CD4-positive, alpha-beta memory T cell (primary cell): ENCODE measurements at places on chromosomes 12 and 14.

- no peak for DNase-seq
Measured at GRCh38 chr14:60183741-60184140, 18.5 kb upstream of the DHRS7 start.

GRCh38 chr14:105537580-105538474 is 11.4 kb downstream of the TMEM121 start:
- peak; percentile 58 for DNase-seq

DNA sequence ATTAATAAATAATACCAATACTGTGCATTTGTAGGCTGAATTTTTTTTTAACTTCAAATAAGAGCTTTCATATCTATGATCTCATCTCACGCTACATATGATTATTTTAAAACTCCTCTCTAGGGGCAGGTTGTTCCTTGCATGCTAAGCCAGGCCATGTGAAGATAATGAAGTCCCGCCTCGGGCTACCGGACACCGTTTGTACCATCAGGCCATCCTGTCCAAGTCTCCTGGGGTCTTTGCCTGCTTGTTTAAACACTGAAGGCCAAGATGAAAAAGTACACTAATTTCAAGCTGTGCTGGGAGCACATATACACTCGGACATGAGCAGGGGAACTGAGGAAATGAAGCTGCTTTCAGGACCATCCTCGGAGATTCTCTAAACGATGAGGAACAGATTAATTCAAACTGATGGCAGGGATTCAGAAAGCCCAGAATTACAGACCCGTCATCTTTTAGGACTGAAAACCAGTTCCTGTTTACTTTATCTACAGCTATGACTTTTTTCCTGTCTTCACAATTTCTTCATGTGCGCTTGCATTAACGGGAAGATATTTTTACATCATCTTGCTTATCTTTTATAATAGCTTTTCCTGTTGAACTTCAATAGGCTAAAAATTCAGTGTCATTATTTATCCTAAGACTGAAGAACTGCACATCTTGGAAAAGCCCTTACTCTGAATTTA is 6.3 kb upstream of the ABHD12B start:
- DNase-seq, result no peak

DNA sequence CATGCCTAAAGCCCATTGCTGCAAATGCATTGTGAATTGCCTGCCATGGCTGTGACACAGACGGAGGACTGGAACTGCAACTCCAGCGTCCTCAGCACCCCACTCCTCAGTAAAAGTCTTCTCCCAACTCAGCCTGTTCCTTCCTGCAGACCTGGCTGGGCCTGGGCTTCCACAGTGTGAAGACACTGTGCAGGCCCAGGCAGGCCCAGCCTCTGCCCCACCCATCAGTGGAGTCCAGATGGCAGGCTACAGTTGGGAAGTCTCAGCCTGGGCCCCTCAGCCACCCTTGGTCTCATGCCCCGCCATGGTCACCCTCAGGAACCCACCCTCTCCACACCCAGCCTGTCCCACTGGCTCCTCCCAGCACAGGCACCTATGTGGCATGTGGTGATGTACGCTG is 22.0 kb downstream of the VSX2 start:
- DNase-seq, result no peak

GRCh38 chr12:94566345-94566744 is 84.0 kb downstream of the TMCC3 start:
- no peak for DNase-seq

DNA sequence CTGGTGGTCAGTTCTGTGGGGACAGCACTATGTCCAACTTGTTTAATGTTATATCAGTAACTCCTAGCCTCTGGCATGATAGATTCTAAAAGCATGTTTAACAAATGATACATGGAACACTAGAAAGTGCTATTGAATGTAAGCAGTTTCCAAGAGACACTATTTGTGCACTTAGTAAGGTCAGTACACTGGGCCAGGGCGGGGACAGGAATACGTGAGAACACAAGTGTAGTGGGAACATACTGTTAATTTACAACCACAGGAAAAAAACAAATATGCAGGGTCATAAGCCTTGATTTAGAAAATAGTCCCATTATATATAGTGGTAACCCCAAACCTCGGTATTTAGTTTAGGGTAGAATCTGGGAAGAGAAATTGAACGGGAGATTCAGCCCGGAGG is 88.9 kb upstream of the SLC38A2 start:
- DNase-seq, result no peak

DNA sequence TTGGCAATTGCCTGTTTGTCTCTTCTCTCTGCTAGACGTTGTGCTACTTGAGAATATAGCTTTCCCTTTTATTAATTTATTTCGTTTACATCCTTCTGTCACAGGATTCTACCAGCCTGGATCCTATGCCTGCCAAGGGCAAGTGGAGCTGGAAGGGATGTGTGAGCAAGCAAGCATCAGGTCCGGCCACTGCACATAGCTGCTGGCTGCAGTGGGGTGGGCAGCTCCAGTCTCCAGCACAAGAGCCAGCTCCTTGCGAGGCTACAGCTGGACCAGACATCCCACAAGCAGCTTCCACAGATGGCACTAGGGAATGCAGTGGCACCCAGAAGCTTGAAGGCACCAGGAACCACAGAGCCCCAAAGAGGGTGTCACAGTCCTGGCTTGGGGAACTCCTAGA is 225.0 kb downstream of the KCNC2 start:
- no peak for DNase-seq

DNA sequence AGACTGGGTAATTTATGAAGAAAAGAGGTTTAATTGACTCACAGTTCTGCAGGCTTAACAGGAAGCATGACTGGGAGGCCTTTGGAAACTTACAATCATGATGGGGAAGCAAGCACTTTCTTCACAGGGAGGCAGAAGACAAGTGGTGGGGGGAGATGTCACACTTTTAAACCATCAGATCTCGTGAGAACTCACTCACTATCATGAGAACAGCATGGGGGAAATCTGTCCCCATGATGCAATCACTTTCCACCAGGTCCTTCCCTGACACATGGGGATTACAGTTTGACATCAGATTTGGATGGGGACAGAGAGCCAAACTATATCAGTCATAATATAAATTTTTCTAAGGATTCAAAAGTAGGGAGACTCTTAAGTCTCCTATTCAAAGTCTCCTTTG is 46.0 kb downstream of the SPIC start:
- DNase-seq, result no peak

GRCh38 chr12:49962861-49963765 is 1.4 kb downstream of the AQP5 start:
- DNase-seq, result no peak

DNA sequence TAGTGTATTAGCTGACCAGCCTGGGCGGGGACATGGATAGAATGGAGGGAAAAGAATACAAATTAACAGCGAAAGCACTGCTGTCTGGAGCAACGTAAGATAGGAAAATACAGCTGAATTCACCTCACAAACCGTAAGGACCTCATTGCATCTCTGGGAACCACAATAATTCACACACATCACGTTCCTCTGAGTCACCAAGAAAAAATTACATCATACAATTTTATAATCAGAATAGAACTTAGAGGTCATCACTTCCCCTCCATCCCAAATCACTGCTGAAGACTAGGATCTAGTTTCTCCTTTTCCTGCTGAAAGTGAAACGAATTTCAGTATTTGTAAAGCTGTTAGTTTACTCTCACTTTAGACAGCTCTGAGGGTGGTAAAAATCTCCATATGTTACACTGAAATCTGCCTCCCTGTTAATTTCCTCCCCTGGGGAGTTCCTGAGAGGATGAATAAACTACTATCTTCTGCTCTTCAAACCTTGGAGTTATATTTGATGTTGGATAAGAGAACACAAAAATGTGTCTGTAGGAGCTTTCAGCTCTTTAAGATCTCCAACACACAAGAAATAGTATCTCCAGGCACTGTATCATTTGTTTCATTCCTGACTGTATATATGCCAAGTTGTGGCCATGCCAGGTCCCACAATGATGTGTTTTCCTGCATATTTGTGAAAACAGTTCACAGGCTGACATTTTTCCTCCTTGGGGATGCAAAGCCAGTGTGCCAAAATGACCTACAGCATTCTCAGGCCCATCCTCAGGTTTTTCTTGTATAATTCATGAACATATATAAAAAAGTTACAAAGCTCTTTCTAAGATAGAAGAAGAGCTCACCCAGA is 63.8 kb upstream of the SSTR1 start:
- no peak for DNase-seq

- DNase-seq, result no peak
Measured at GRCh38 chr14:64899958-64900357, 14.3 kb upstream of the CHURC1 start.
